Mammary epithelial cell (primary cell): ENCODE measurements at places on chromosomes 6 and 20. TPM values are rescaled to one million over a fixed set of nuclear protein-coding genes. Genes with fewer than 3 reads are reported as not detected.
A peak's percentile ranks its signal among the peaks of the same experiment; 100 is the strongest.

DNA sequence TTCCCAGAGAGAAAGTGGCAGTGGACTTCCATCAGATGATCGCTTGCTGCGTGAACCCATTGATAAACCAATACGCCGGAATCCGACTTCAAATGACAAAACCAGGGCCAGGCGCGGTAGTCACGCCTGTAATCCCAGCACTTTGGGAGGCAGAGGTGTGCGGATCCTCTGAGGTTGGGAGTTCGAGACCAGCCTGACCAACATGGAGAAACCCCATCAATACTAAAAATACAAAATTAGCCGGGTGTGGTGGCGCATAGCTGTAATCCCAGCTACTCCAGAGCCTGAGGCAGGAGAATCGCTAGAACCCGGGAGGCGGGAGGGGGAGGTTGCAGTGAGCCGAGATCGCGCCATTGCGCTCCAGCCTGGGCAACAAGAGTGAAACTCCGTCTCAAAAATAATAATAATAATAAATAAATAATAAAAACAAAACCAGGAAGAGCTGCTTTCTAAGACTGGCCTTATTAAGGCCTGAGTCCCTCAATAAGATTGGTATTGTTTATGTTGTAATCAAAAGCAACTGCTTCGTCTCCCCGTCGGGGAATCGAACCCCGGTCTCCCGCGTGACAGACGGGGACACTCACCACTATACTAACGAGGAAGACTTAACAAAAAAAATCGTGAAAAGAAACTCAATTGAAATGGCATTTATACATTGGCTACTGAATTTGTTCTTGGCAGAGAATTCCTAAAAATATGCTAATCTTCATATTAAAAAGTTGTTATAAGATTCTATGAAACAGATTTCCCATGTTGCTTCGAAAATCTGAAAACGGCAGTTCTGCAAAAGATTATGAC lies 110.2 kb upstream of the ZNF184 start:
- peak; percentile 66 for DNase-seq

- no peak for DNase-seq
Observed at GRCh38 chr20:1928782-1929181, 33.6 kb downstream of the SIRPA start.

GRCh38 chr20:48421547-48421946 lies 406.3 kb downstream of the PREX1 start:
- no peak for DNase-seq

GRCh38 chr6:166245148-166245547 lies 63.0 kb downstream of the PRR18 start:
- no peak for DNase-seq

HLA-DRA gene
- 0.67 TPM for total RNA-seq
